Right lobe of liver (tissue), 6 donors: ENCODE measurements at places on chromosomes 5 and 9.
A peak's percentile ranks its signal among the peaks of the same experiment; 100 is the strongest.

DNA sequence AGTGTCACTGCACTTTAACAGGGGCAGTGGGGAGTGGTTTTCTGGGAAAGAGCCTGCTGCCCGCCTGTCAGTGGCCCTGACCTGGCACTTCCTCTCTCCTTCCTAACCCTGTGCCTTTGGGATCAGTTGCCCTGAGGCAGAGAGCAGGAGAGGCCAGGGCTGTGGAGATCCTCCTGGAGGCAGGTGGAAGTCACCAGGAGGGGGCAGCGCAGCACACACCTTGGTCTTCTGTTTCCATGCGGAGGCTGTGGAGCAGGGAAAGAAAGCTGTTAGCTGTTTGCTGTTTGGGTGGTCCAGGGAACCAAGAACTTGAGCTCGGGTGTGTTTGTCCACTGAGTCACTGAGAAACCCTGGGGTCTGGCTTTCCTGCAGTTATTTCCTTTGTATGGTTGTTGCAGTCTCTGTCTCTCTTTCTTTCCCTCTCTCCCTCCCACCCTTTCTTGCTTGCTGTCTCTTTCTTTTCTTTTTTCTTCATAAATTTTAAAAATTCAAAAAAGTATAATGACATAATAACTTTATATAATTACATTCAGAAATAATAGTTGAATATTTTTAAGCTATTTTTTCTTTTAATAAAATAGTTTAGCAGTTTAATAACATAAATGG lies 28.1 kb downstream of the NTRK2 start:
- peak; percentile 59 for DNase-seq

DNA sequence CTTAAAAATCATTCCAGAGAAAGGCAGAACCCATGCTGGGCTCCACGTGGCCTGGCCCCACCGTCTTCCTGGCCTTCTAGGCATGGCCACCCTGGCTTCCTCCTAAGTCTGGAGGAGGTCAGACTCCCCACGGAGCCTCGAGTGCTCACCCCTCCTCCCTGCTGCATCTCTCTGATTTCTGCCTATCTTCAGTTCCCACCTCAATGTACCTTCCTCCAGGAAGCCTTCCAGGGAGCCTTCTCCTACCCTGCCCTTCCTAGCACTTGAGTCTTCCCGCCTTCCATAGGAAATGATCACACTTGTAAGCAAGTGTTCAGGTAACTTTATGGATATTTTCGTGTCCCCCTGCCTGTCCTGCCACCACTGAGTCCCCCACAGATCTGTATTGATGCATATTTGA lies 92.0 kb downstream of the MVB12B start:
- no peak for DNase-seq

DNA sequence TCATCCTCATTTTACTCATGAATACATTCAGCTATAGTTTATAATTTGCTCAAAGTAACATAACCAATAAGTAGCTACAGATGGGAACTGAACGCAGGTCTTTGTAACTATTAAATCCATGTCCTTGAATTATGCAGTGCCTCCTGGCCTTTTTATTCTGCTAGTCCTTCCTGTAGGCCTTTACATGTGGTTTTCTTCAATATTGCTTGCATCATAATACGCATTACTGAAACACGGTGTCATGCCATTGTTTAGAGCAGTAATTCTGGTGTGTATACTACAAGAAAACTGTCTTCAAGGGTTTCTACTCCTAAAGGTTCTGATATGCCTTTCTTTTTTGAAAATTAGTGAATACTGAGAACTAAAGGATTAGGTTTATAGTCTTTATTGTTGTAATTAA lies 20.7 kb downstream of the CWC27 start:
- DNase-seq = no peak

DNA sequence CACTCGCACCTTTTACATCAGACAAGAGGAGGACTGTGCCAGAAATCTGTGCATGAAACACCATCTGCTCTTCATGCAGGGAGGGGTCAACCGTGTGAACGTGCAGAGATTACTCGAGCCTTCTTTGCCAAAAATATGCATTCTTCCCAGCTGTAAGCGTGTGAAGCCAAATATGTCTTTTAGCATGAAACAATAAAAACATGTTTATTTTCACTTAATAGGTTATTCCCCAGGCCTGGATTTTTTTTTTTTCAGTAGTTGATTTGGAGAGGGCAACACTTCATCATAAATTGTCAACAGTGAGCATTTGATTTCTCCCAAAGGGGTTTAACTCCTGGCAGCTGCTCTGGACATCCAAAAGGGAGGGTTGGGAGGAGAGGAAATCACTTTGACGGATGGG lies 23.8 kb downstream of the PLAC8L1 start:
- DNase-seq = no peak

GRCh38 chr5:142924135-142924883 lies 154.1 kb downstream of the ARHGAP26 start:
- no peak for DNase-seq

- DNase-seq = no peak
These were observed 423.2 kb upstream of the RORB start for GRCh38 chr9:74073897-74074296.

DNA sequence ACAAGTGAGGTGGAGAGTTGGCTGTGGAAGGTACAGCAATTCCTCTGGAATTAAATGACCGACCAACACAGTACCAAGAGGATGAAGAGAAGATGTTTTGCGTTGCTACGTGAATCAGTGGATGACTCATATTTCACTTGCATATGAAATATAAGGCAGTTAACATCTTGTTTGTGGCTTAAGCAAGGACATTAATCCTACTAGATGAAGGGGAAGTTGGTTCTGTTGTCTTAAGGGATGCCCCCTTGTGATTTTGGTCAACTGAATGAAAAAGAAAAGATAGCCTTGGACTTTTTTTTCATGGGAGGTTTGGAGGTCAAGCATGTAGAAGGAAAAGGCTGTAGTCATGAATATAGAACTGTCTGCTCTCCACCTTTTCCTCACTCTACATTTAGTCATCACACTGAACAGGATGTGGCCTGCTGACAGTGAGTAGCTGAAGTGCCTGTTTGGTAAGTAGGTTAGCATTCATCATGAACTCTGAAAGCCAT lies 33.9 kb downstream of the VLDLR start:
- DNase-seq = no peak
